Activated T-helper 2 cell treated with anti-CD3 and anti-CD28 coated beads, Interferon-gamma antibody, Interleukin-2, Interleukin-4, amounts not matched to agents 10 μg/mL and 5 μg/mL and 100 μg/mL, durations not matched to agents 14 hours and 24 hours and 36 hours (primary cell): ENCODE measurements at places on chromosomes 6 and 20.

GRCh38 chr6:14873781-14874441 is 372.0 kb upstream of the JARID2 start:
- no peaks in the 10 kb centered on the region for H3K27me3 ChIP-seq
- no peaks in the 10 kb centered on the region for H3K36me3 ChIP-seq
- no peak for DNase-seq

DNA sequence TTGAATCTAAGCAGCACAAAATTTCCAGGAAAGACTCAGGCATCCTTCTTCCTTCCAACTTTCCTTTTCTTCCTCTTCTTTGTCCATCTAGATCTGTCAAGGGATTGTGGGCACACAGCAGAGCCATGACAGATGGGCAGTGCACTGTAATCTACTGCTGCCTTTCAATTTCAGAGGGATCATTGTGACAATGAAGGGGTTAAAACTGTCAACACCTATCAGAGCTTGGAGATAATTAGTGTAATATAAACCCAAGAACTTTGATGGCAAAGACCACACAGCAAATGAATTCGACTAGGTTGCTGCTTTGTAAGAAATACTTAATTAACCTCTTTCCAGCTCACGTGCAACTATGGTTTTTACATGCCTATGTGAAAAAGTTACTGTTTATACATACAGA is 55.0 kb downstream of the SAMD5 start:
- H3K27ac ChIP-seq = no peak overlapping the region
- H3K27me3 ChIP-seq = no peaks in the 10 kb centered on the region
- no peaks in the 10 kb centered on the region for H3K36me3 ChIP-seq
- DNase-seq = no peak
- H3K4me3 ChIP-seq = no peak overlapping the region

- no peaks in the 10 kb centered on the region for H3K4me1 ChIP-seq
- no peak for DNase-seq
- H3K27me3 ChIP-seq = no peaks in the 10 kb centered on the region
- H3K4me3 ChIP-seq = no peak overlapping the region
- no peaks in the 10 kb centered on the region for H3K36me3 ChIP-seq
Observed at GRCh38 chr6:120198033-120198432, 848.5 kb upstream of the MAN1A1 start.

GRCh38 chr6:91569071-91569470 is 982.2 kb upstream of the MAP3K7 start:
- no peak overlapping the region for H3K4me3 ChIP-seq
- H3K36me3 ChIP-seq = no peaks in the 10 kb centered on the region
- H3K27me3 ChIP-seq = no peaks in the 10 kb centered on the region
- no peaks in the 10 kb centered on the region for H3K4me1 ChIP-seq
- H3K27ac ChIP-seq = no peak overlapping the region
- DNase-seq = no peak

DNA sequence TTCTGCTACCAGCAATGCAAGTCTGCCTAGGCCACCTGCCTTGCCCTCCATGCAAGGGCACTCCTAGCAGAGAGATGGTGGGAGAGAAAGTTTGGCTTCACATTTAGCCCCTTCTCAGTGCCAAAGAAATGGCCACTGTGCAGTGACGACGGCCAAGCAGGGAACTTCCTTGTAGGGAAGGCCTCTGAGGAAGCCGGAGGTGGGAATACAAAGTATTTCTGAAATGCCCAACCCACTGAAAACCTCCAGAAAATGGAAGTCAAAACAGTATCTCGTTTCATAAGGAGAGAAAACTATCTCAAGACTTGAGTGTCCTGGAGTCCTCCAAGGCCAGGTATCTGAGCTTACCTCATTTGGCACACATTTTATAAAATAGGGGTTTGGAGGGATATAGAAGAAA is 42.7 kb downstream of the JAG1 start:
- H3K4me1 ChIP-seq = no peaks in the 10 kb centered on the region
- H3K4me3 ChIP-seq = no peak overlapping the region
- no peak for DNase-seq

- peaks cover 11% of the 10 kb centered on the region for H3K4me1 ChIP-seq
- peaks cover 2% of the 10 kb centered on the region for H3K27me3 ChIP-seq
- no peak for DNase-seq
- H3K36me3 ChIP-seq = peaks cover 4% of the 10 kb centered on the region
- no peak overlapping the region for H3K4me3 ChIP-seq
Observed at GRCh38 chr6:166344240-166344639, 1.9 kb upstream of the SFT2D1 start.

- no peak overlapping the region for H3K4me3 ChIP-seq
- no peak for DNase-seq
- no peaks in the 10 kb centered on the region for H3K27me3 ChIP-seq
- no peak overlapping the region for H3K27ac ChIP-seq
- H3K4me1 ChIP-seq = peaks cover 7% of the 10 kb centered on the region
Observed at GRCh38 chr6:95601133-95601532, 23.8 kb downstream of the MANEA start.

- no peak for DNase-seq
- H3K36me3 ChIP-seq = no peaks in the 10 kb centered on the region
- H3K4me1 ChIP-seq = peaks cover 65% of the 10 kb centered on the region
- peak overlapping the region; percentile 43 for H3K4me3 ChIP-seq
- peaks cover 20% of the 10 kb centered on the region for H3K27me3 ChIP-seq
Observed at GRCh38 chr20:43941476-43942200, 27.0 kb downstream of the TOX2 start.

DNA sequence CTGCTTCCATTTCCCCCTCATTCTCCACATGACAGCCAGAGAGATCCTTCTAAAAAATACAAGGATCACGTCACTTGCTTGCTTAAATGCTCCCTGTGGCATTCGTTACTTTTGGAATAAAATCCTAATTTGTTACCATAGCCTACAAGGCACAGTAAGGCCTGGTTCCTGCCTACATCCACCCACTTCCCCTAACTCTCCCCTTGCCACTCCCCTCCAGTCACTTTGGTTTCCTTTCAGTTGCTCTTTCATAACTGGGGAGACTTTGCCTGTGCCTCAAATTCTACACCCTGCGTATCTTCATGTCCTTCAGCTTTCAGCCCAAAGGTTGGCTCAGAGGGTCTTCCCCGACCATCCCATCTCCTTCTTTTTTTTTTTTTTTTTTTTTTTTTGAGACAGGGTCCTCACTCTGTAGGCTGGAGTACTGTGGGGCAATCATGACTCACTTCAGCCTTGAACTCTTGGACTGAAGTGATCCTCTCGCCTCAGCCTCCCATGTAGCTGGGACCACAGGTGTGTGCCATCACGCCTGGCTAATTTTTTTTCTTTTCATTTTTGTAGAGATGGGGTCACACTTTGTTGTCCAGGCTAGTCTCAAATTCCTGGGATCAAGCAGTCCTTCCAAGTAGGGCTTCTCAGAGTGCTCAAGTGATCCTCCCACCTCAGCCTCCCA is 12.5 kb downstream of the ID1 start:
- H3K4me1 ChIP-seq = peaks cover 5% of the 10 kb centered on the region
- no peaks in the 10 kb centered on the region for H3K36me3 ChIP-seq
- H3K4me3 ChIP-seq = no peak overlapping the region
- no peak for DNase-seq

- no peak for DNase-seq
- peaks cover 10% of the 10 kb centered on the region for H3K4me1 ChIP-seq
- H3K36me3 ChIP-seq = no peaks in the 10 kb centered on the region
- no peak overlapping the region for H3K27ac ChIP-seq
- no peak overlapping the region for H3K4me3 ChIP-seq
Observed at GRCh38 chr20:32993496-32994050, 10.7 kb downstream of the SUN5 start.

- H3K4me3 ChIP-seq = no peak overlapping the region
- H3K27ac ChIP-seq = no peak overlapping the region
- H3K27me3 ChIP-seq = no peaks in the 10 kb centered on the region
- peaks cover 20% of the 10 kb centered on the region for H3K36me3 ChIP-seq
- no peak for DNase-seq
Observed at GRCh38 chr6:98875375-98875774, 41.0 kb downstream of the POU3F2 start.

GRCh38 chr6:83854001-83854501 is 891 bp downstream of the RIPPLY2 start:
- peaks cover 3% of the 10 kb centered on the region for H3K4me1 ChIP-seq
- no peaks in the 10 kb centered on the region for H3K36me3 ChIP-seq
- H3K4me3 ChIP-seq = no peak overlapping the region
- no peak overlapping the region for H3K27ac ChIP-seq
- DNase-seq = no peak

DNA sequence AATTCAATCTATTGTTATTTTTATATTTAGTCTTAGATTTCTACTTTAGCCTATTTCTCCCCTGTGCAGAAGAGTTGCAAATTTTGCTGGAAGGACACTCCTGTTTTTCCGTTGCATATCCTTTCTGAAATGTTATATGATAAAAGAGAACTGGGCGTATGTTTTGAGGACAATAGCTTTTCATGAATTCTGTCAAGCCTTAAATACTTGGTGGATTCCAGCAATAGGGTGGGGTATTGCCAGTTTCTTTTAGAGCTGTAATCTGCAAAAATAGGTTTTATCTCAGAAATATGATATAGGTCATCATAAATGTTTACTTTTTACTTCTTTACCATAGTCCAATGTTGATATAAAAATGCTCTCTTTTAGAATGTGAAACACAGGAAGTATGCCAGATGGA is 42.0 kb downstream of the VTA1 start:
- no peak for DNase-seq
- H3K36me3 ChIP-seq = peaks cover 10% of the 10 kb centered on the region
- H3K27me3 ChIP-seq = no peaks in the 10 kb centered on the region
- H3K4me3 ChIP-seq = no peak overlapping the region

- no peaks in the 10 kb centered on the region for H3K36me3 ChIP-seq
- no peak for DNase-seq
- no peaks in the 10 kb centered on the region for H3K27me3 ChIP-seq
- no peak overlapping the region for H3K4me3 ChIP-seq
Observed at GRCh38 chr6:71727632-71728294, 158.6 kb upstream of the RIMS1 start.

GRCh38 chr6:100176951-100177710 is 183.1 kb upstream of the MCHR2 start:
- no peak for DNase-seq
- H3K27ac ChIP-seq = no peak overlapping the region
- peaks cover 27% of the 10 kb centered on the region for H3K4me1 ChIP-seq
- H3K4me3 ChIP-seq = no peak overlapping the region
- peaks cover 2% of the 10 kb centered on the region for H3K27me3 ChIP-seq

GRCh38 chr6:111184827-111185532 is 97.7 kb downstream of the SLC16A10 start:
- H3K27me3 ChIP-seq = no peaks in the 10 kb centered on the region
- H3K4me3 ChIP-seq = no peak overlapping the region
- H3K36me3 ChIP-seq = no peaks in the 10 kb centered on the region
- H3K27ac ChIP-seq = no peak overlapping the region

DNA sequence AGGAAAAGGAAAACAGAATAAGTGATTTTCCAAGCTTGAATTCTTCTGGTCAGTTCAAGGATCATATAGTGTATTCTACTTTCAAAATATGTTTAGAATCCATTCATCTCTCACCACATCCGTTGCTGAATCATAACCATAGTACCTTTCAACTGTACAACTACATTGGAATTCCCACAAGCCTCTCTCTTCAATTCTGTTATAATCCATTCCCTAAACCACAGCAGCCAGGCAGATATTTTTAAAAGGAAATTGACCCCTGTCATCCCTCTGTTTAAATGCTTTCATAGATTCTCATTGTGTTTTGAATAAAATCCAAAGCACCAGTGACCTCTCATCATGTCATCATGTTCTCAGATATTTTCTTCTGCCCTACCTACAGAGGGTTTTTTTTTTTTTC is 412.7 kb downstream of the GRIK2 start:
- H3K36me3 ChIP-seq = no peaks in the 10 kb centered on the region
- no peak for DNase-seq
- H3K27ac ChIP-seq = no peak overlapping the region
- no peaks in the 10 kb centered on the region for H3K27me3 ChIP-seq
- H3K4me3 ChIP-seq = no peak overlapping the region

DNA sequence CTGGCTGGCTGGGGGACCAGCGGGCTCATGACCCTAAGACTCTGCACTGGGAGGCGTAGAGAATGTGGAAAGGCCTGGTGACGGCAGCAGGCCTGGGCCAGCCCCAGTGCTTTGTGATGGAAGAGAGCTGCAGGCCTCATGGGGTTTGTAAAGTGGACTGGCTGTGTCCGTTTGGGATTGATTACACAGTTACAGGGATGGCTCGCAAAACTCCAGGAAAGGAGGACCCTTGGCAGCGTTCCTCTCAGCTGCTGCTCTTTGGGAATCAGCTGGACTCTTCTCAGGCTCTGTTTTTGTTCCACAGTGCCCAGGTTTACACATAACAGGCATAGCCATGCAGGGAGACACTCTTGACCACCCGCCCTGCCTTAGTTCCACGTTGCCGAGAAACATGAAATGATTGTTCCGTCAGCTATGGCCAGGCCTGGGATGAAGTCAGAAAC is 89.0 kb downstream of the SLX4IP start:
- no peaks in the 10 kb centered on the region for H3K27me3 ChIP-seq
- H3K36me3 ChIP-seq = peaks cover 10% of the 10 kb centered on the region
- no peak overlapping the region for H3K4me3 ChIP-seq
- DNase-seq = no peak
